NT2/D1 (cell line): ENCODE measurements at places on chromosomes 13 and 19.

DNA sequence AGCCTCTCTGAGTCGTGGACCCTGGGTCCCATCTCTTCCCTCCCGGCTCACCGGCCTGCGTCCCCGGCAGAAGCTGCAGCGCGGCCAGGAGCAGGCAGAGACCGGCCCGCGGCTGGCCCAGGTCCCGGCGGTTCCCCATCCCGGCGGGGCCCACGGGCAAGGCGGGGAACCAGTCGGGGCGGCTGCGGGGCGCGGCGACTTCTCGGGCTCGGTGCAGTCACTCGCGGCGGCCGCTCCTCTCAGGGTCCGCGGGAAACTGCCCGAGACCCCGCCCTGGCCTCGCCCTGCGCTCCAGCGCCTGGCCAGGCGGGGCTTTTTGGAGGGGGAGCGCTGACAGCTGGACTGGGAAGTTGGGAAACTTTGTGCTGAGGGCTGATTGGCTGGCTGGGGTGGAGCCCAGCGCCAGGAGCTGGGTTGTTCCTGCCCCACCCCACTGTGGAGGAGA, at the start of gene COL5A3:
COL5A3 (minus strand) TSS at position 258 of the 445 bp plus-strand sequence; CDS start at position 139, 119 bp downstream.
- no peak for DNase-seq

GRCh38 chr13:95445131-95445530, 107.4 kb upstream of the CLDN10 start:
- no peak for DNase-seq

DNA sequence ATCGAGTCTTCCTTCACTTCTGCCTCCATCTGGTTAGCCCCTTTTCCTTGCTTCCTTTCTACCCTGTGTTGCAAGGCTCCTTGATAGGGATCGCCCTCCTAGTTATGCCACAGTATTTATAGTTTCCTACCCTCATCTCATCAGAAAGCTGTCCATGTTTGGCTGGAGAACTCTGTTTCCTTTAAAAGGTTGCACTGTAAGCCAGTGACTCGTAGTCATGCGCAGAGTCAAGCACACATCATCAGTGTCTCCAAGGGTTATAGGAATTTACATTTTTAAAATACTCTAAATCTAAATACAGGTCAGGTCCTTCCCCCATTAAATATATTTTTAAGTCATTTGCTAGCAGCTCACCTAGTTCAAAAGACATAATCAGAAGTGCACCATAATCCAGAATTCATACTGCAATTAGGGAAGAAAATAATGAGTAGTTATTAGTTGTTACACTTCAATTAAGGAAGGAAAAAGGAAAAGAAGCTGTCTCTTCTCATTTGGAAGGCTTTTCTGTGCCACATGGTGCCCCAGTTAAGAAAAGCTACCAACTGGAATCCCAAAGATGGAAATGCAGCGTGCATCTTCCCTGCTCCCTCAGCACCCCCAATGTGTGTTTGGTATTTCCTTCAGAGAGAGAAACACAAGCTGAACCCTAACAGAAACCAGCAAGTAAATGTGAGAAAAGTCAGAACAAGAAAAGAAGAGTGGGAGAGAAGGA, 81.0 kb downstream of the GPR12 start:
- DNase-seq, result no peak

DNA sequence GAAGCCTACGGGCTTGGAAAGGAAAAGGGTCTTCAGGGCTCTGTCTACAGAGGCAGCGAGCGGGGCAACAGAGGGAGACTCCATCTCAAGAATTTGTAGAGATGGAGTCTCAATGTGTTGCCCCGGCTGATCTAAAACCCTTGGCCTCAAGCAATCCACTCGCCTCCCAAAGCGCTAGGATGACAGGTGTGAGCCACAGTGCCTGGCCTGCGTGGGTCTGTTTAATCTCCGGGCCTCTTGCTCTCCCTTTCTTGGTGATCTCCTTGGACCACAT, 8.1 kb downstream of the RPS9 start:
- no peak for DNase-seq

DNA sequence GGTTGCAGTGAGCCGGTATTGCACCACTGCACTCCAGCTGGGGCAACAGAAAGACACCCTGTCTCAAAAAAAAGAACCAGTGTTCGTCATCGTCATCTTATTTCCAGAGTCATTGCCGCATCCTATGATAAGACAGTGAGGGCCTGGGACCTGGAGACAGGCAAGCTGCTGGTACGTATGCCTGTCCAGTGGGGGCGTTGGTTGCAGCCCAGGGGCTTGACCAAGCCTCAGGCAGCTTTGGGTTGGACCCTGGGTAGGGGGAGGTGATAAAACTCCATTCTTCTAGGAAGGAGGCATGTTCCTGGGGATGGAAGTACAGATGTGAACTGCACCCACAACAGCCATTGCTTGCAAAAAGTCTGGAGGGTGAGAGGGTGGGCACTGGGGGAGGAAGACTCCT, 15.6 kb downstream of the WDR88 start:
- no peak for DNase-seq

DNA sequence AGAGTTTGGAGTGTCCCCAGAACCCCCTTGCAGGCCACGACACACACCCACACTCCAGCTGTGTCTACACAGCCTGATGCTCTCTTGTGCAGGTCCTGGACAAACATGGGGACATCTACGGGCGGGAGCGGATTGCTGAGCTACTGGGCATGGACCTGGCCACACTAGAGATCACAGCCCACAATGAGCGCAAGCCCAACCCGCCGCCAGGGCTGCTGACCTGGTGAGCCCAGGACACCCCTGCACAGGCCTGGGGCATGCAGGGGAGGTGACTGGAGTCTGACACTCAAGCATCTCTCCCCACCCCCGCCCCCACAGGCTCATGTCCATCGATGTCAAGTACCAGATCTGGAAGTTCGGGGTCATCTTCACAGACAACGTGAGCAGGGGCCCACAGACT, 39.9 kb downstream of the MAP4K1 start:
- DNase-seq, result no peak

GRCh38 chr13:70188567-70188966, 80.3 kb upstream of the KLHL1 start:
- DNase-seq, result no peak

DNA sequence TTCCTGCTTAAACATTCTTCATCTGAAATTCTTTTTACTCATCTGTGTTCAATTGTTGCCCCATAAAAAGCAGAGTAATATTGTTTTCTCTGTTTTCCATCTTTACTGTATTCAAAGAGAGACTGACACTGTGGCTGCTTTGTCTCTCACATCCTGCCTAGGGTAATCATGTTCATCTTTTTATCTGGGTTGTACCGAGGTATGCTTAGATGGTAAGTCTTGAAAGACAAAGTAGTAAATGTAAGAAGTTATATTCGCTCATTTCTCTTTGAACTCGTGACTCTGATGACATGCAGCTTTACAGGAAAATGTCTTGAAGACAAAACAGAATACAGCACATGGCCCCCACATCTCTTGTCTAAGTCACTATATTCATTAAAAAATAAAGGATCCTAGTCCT, 20.0 kb upstream of the CYSLTR2 start:
- DNase-seq, result no peak

DNA sequence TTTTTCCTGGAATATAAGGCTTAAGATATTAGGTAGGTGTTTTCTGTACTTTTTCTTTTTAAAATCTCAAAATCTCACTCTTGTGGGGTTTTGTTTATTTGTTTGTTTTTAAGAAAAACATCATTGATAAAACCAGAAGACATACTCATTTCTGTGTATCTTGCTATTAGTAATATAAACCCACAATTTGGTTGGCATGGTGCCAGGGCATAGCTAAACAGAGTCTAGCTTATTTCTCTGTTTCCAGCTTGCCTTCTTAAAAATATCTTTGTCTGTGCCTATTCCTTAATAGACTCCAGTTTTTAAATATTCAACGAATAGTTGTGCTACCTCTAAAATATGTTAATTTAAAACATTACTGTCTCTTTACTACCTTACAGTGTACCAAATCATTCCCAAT, 1121.9 kb upstream of the PCDH20 start:
- DNase-seq, result no peak

DNA sequence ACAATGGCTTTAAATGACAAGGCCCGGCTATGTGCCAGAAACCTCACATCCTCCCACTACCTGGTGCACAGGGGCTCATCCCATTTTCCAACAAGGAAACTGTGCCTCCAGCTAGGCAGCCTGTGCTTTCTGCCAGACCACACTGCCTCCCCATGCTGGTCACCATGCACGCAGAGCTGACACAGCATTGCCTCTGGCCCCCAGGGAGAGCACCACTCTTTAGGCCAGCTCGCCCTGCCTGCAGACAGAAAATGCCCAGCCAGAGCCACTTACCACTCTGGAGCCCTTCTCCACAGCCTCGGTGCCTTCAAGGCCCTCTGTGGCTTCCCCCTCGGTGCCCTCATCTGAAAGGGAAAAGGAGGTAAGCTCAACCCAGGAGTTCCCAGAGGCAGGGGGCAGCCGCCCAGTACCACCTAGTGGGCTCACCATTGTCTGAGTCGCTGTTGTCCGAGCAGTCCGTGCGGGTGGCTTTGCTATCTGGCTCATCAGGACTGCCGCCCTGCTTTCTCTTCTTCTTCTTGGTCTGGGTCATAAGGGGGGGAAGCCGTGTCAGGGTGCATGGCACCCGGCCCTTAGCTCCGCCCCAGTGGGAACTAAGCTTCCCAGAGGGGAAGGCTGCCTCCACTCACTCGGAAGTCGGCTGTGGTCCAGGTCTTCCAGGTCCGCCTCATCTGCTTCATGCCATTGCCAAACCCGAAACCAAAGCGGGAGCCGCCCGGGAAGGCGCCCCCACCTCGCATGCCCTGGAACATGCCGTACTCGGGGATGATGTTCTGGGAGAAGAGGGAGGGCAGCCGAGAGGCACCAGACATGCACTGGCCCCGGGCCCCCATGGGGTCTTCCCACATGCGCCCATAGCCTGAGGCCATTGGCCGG, 18.0 kb downstream of the AKAP8L start:
- no peak for DNase-seq

GRCh38 chr19:13039211-13039789, 44.0 kb downstream of the NFIX start:
- DNase-seq, result no peak

DNA sequence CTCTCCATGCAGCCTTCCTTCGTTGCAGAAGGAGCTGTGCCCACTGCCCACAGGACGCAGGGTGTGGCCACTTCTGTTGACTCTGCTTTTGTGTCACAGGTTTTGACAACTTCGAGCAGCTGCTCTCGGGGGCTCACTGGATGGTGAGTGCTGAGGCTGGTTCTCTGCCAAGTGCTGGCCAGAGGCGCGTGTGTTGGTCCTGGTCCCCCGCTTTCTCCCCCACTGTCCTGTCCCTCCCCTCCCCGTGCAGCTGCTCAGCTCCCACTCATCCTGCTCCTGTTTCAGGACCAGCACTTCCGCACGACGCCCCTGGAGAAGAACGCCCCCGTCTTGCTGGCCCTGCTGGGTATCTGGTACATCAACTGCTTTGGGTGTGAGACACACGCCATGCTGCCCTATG, 10.6 kb upstream of the PDCD2L start:
- DNase-seq, result no peak
